ENCODE measurements at places on chromosomes 12 and 14.

GRCh38 chr12:99997806-99998205 lies 13.1 kb upstream of the ANKS1B start:
- DNase-seq, result no peak

DNA sequence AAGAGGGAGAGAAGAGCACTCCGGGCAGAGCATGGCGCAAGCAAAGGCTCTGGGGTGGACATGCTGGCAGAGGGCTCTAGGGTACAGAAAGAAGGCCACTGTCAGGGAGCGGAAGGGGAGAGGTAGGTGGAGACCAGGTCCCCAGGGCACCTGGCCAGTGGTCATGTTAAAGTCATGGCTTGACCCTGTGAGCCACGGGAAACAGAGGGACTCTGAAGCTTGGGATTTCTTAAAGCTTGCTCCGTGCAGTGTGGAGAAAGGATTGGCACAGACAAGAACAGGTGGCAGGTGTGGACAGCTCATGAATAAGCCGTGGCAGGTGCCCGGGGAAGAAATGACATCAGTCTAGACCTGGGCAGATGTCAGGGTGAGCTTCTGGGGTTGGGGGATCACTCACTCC lies 413.8 kb downstream of the BCL11B start:
- no peak for DNase-seq

GRCh38 chr14:69632593-69633151 lies 21.3 kb downstream of the SUSD6 start:
- DNase-seq, result no peak

DNA sequence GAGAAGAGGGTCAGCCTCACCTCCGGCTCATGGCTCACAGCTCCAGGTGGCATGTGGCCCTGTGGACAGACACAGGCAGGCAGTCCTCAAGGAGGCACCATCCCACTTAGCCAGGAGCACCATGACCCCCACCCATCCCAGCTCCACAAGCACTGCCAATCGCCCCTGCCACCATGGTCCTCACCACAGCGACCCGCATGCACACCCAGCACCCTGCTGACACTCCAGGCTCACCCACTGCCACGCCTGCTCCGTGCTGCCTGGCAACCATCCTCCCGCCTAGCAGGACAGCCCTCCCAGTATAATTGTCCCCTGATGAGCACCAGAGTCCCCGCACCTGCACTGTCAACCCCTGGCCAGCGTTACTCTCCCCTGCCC lies 50.9 kb downstream of the TRPV4 start:
- no peak for DNase-seq

DNA sequence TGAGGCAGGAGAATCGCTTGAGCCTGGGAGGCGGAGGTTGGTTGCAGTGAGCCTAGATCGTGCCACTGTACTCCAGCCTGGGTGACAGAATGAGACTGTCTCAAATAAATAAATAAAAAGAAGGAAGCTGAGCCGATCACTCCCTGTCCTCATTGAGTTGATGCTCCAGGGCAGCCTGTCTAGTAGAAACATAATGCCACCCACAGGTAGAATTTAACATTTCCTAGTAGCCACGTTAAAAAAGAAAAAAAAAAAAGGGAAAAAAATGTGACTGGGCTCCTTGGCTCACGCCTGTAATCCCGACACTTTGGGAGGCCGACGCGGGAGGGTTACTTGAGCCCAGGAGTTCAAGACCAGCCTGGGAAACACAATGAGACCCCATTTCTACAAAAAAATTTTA lies 135.7 kb downstream of the SCARB1 start:
- no peak for DNase-seq

- DNase-seq, result no peak
Measured at GRCh38 chr14:54025661-54026060, 69.0 kb upstream of the BMP4 start.

DNA sequence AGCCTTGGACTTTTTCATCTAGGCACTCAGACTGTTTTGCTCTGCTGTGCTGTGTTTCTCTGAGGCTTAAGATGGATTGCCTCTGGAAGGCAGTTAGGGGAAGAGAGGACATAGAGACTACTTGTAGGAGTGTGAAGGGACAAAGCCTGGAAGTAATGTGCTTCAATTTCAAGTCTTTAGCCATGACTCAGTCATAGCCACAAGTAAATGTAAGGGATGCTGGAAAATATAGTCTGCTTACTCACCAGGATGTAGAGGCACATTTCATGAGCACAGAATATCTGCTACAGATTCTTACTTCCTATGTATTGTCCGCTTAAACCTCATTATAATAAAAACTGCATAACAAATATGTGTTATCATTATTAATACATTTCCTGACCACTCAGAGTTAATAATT lies 794.3 kb upstream of the NOVA1 start:
- DNase-seq, result no peak

- DNase-seq, result no peak
Measured at GRCh38 chr14:98932431-98933325, 339.3 kb downstream of the BCL11B start.

DNA sequence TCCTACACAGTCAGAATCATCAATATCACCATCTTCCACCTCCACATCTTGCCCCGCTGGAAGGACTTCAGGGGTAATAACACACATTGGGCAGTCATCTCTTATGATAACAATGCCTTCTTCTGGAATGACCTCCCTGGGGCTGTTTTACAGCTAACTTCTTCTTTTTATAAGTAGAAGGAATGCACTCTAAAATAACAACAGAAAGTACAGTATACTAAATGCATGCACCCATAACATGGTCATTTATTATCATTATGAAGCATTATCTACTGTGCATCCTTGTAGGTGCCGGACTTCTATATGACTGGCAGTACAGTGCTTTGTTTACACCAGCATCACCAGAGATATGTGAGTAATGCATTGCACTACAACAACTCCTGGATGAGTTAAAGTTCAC lies 19.0 kb upstream of the NUAK1 start:
- DNase-seq, result no peak

DNA sequence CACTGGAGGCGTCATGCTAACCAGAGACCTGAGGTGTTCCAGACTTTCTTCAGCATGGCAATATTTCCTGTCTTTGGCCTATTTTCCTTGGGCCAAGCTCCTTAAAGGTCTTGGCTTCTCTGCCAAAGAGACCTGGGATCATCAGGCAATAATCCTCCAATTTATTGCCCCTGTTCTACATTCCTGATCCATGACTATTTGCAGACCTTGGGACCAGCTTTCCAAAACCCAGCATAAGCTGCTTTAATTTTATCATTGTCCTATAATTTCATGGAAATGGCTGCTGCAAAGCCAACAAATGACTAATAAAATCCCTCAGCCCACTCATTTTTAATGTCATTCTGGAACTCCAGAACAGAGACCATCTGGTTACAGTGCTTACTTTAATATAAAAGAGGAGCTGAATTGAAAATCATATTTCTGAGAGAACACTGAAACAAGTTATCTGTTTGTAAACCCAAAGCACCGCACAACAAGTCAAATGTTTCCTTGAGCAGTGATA lies 166.9 kb upstream of the BTG1 start:
- no peak for DNase-seq
